ENCODE measurements at places on chromosomes 7 and 10.

GRCh38 chr10:87603769-87604168 is 55.9 kb upstream of the PAPSS2 start:
- no peak for DNase-seq

GRCh38 chr10:86900955-86901354 is 56.5 kb downstream of the MMRN2 start:
- DNase-seq: no peak

GRCh38 chr7:129948877-129949291 is 3.9 kb downstream of the UBE2H start:
- DNase-seq: peak; percentile 78

- DNase-seq: no peak
Observed at GRCh38 chr10:22894714-22895113, 33.1 kb upstream of the ARMC3 start.

GRCh38 chr7:16061630-16062029 is 359.7 kb downstream of the CRPPA start:
- DNase-seq: no peak

GRCh38 chr7:30923009-30923773 is 11.5 kb downstream of the AQP1 start:
- DNase-seq: no peak

GRCh38 chr10:91210435-91210834 is 10.0 kb upstream of the PCGF5 start:
- DNase-seq: no peak

DNA sequence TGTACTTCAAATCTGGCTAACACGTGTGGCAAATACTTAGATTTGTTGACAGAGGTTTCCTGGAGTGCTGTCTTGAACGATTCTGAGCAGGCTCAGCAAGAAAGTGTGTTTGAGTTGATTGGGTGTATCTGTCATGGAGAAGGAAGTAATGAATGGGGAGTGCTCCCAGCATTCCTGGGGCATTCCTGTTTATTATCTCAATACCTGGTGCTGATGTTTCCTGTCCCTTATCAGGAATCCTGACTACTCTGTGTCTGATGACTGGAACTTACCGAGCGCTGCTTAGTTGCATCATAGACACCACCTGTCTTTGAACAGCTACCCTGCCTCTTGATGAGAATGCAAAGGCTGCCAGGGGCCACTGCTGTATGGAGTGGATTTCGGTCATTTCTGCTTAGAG is 41.0 kb upstream of the TMEM248 start:
- DNase-seq: no peak

DNA sequence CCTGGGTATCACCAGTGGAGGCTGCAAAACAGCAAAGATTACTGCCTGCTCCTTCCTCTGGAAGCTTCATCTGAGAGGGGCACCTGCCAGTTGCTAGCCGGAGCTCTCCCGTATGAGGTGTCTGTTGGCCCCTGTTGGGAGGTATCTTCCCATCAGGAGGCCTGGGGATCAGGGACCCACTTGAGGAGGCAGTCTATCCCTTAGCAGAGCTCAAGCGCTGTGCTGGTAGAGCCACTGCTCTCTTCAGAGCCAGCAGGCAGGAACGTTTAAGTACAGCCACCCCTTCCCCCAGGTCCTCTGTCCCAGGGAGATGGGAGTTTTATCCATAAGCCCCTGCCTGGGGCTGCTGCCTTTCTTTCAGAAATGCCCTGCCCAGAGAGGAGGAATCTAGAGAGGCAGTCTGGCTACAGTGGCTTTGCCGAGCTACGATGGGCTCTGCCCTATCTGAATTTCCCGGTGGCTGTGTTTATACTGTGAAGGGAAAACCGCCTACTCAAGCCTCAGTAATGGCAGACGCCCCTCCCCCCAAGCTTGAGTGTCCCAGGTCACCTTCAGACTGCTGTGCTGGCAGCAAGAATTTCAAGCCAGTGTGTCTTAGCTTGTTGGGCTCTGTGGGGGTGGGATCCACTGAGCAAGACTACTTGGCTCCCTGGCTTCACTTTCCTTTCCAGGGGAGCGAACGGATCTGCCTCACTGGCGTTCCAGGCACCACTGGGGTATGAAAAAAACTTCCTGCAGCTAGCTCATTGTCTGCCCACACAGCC is 19.6 kb downstream of the SEMA3E start:
- no peak for DNase-seq

- DNase-seq: no peak
Observed at GRCh38 chr7:68146983-68147382, 1150.3 kb downstream of the TYW1 start.

- DNase-seq: no peak
Observed at GRCh38 chr7:101088858-101089529, 3.7 kb downstream of the TRIM56 start.

- peak; percentile 88 for DNase-seq
Observed at GRCh38 chr7:128883622-128884448, 21.2 kb downstream of the ATP6V1F start.

DNA sequence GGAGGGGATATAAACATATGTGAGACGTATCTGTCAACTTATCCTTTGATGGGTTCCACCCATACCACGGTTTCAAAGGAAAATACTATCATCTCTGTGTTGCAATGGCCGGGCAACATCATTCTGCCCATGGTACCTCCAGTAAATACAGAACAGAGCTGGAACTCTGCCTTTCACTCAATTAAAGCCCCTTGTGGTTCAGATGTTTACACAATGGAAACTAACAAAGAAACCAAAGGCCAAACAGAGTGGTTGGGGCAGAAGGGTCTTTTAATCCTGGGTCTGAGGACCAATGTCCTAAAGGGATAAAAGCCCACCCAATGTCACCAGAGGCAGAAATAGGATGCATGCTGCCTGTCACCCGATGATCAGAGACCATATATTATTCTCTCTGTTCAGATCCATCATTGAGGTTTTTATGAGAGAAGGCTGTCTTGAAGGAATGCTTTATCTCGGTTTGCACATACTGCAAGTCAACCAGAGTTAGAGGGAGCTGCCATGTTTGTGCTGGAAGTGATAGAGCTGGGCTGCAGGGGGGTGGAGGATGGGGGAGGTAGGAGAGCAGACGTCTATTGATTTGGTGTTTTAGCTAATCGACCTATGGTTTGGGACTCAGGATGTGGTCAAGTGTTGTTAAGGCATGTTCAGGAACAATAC is 105.4 kb upstream of the FRMD4A start:
- DNase-seq: no peak

- DNase-seq: peak; percentile 54
Observed at GRCh38 chr10:21516242-21517131, 9.0 kb downstream of the SKIDA1 start.

DNA sequence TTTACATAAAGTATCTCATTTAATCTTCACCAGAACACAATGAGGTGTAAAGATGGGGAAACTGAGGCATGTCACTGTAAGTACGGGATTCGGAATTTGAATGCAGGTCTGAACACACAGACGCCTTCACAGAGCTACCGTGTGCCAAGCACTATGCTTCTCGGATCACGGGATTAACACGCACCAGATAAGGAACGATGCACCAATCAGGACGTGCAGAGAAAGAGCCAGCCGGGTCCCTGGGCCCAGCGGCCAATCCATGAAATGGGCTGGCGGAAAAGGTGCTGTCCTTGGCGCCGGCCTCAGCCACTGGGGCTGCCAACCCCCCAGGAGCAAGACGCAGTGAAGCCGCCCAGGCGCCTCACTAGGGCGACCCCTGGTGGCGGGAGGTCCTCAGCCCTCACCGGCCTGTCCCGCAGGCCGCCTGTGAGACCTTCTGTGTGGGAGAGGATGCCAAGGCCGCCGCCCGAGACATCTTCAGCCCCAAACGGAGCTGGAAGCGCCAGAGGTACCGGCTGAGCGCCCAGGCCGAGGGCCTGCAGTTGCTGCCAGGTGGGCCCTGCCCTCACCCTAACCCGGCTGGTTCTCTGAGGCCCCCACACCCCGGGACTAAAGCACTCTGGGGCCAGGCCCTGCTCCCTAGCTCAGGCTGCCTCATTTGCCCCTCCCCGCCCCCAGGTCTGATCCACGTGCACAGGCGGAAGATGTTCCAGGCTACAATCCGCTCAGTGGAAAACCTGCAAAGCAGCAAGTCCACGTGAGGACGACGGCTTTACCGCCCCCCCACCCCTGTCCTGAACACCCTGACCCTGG is 15.6 kb downstream of the ATG9B start:
- peak; percentile 85 for DNase-seq

GRCh38 chr10:27564398-27564797 is 60.3 kb downstream of the RAB18 start:
- DNase-seq: no peak

DNA sequence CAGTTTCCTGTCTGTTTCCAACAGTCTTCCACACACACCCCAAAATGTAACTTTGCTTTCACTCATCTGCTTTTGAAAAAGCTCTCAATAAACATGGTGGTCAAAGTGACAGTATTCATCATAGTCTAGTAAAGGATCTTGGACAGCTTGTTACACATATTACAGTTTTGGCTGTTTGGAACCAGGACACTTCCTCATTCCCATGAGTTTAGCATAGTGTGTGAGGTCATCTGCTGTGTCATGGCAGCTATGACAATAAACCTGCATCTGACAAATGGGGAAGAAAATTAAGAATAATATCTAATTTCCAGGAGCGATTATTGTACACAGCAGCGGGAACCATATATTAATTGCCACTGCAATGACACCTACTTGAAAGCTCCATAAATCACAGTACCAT is 184.3 kb upstream of the SLC26A5 start:
- DNase-seq: no peak

- DNase-seq: no peak
Observed at GRCh38 chr10:82245906-82246560, 371.0 kb downstream of the NRG3 start.

- DNase-seq: peak; percentile 79
Observed at GRCh38 chr7:32905175-32905662, 13.7 kb upstream of the KBTBD2 start.

- no peak for DNase-seq
Observed at GRCh38 chr10:76454506-76455140, 1023.2 kb downstream of the LRMDA start.

GRCh38 chr10:78806681-78807221 is 262.0 kb upstream of the ZMIZ1 start:
- no peak for DNase-seq
